Fibroblast of skin of right quadriceps (primary cell): ENCODE measurements at places on chromosomes 13 and 19.

- DNase-seq, result no peak
Measured at GRCh38 chr19:35774274-35775045, 904 bp upstream of the ARHGAP33 start.

DNA sequence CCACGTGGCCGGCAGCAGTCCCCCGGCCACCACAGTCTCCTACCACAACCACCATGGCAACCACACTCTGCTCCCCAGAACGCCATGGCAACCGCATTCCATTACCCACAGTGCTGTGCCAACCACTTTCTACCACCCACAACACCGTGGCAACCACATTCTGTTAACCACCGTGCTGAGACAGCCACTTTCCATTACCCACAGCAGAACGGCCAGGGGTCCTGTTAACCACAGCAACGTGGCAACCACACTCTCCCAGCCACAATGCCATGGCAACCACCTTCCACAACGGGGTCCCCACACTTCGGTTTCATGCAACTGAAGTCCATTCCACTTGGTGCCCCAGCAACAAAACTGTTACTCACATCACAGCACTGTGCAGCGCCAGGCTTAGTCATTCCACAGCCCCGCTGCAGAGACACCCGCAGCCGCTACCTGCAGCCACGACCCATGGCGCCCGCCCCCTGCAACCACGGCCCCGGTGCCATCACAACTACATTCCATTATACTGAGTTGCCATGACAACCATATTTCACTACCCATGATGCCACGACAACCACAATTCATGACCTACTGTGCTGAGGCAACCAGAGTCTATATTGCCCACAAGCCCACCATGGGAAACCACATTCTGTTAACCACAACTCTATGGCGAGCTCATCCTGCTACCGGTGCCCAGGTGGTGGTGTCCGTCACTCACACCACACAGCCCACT lies 10.0 kb downstream of the DPF1 start:
- DNase-seq, result peak; percentile 63

- peak; percentile 40 for DNase-seq
Measured at GRCh38 chr13:75145927-75146326, 336.0 kb downstream of the TBC1D4 start.

GRCh38 chr19:52248241-52248640 lies 21.1 kb upstream of the ZNF766 start:
- DNase-seq, result no peak

GRCh38 chr19:18208098-18208951 lies 4.5 kb upstream of the RAB3A start:
- DNase-seq, result peak; percentile 73
